ENCODE measurements at places on chromosomes 1 and 21.

GRCh38 chr1:70205434-70206118, at the start of gene LRRC40:
Gene LRRC40, minus strand, starts transcription at chr1:70205579. Its CDS starts 39 bp downstream, at chr1:70205540.
- peak; percentile 96 for DNase-seq

- peak; percentile 77 for DNase-seq
Observed at GRCh38 chr1:1157426-1157913, 16.2 kb upstream of the TTLL10 start.

DNA sequence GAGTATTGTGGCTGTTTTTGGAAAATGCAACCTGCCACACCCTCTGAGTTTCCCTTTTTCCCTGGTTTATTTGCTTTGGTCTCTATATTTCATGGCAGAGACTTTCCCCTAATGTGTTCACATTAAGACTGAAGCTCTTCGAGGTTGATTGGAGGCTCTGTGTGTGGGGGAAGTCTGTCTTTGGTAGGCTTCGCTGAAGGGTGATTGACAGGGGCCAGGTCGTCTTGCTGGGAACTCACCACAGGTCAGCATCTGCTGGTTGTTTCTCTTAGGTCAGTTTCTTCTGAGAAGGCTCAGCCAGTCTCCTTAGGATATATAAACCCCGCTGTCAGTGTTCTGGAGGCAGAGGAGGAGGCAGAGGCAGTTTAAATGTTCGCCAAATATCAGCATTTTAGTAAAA, 249.4 kb downstream of the RPS6KC1 start:
- DNase-seq: no peak

DNA sequence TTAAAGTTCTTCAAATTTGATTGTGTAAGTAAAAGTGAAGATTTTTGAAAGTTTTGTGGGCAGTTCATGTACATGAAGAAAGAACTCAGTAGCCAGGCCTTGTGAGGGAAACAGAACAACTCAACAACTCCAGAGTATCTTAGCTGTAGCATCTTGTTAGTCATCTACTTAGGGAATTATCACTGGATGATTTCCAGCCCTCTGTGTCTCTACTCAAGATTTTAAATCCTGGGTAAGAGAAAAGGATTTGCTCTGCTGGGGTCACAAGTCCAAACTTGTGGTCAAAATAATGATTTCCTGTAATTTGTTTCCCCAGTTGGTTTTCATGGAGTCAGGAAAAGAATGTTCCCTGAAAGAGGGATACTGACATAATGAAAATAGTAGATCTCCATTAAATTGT, 8.2 kb downstream of the OR10T2 start:
- no peak for DNase-seq

- no peak for DNase-seq
Observed at GRCh38 chr1:157110003-157110402, 10.4 kb upstream of the ETV3L start.

- no peak for DNase-seq
Observed at GRCh38 chr1:24363994-24364393, 44.8 kb downstream of the GRHL3 start.

DNA sequence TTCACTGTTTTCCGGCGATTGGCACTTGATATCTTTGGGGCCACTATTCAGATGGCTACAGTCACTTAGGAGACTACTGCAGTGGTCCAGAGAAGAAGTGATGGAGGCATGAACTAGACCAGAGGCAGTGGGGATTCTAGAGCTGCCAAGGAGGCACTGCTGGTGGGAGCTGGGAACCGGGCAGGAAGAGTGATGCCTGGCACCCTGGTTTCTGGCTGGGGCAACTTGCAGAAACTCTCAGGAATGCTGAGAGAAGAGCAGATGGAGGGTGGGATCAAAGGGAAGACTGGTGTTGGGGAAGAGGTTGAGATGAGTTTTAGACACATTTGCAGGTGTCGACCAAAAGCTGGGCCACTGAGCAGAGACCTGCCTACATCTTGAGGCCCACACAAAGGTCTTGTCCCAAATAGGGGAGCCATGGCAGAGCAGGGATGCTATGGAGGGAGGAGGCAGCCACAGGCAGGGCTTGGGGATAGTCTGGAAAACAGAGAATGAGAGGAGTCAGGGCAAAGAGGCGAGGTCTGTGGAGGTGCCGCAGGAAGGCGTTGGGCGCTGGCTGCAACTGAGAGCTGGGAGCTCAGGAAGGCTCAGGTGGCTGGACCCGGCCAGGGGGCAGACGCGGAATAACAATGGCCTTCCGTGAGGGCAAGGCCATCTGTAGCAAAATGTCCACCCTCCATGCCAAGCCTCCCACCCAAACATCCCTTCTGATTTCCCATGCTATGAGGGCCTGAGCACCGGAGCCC, 118.9 kb downstream of the TOMM20 start:
- DNase-seq: no peak

DNA sequence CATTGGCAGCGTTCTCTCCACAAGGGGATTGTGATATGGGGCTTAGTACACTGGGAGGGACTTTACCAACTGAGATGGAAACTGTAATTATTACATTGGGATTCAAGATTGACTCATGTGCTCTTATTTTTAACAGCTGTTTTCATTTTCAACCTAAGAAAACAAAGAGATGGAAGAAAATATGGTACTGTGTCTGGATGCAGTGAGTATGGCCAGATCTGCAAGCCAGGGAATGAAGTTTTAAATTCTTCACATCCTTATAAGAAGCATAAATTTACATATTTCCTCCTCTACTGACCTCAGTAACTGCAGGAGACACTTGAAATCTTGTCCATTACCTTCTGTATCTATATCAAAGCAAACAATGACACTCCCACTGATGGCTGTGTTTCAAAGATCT, 81.5 kb upstream of the EDEM3 start:
- no peak for DNase-seq

- DNase-seq: no peak
Observed at GRCh38 chr1:31769720-31770390, 5.7 kb upstream of the ADGRB2 start.

- no peak for DNase-seq
Observed at GRCh38 chr21:41758550-41758949, 8.3 kb downstream of the RIPK4 start.

GRCh38 chr21:39184050-39184980, 1.1 kb upstream of the PSMG1 start:
- DNase-seq: no peak

GRCh38 chr1:234755449-234755863, 145.5 kb upstream of the IRF2BP2 start:
- DNase-seq: no peak

DNA sequence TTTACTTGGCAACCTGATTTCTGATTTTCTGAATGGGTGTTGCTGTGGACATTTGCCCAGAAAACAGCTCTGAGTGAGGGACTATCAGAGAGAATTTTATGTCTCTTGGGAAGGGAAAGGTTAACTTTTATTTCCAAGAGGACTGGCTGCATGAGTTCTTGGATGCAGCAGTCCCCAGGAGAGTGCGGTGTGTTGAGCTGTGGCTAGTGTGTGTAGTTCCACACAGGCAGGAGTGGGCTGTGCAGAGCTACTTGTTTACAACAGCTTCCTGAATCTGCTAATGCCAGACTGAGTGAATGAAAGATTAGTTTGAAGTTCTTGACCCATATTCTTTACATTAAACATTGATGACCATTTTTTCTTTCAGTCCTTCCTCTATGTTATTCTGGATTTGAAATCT, 41.0 kb upstream of the APOBEC4 start:
- no peak for DNase-seq

GRCh38 chr1:227793079-227793947, 22.2 kb upstream of the PRSS38 start:
- DNase-seq: no peak

DNA sequence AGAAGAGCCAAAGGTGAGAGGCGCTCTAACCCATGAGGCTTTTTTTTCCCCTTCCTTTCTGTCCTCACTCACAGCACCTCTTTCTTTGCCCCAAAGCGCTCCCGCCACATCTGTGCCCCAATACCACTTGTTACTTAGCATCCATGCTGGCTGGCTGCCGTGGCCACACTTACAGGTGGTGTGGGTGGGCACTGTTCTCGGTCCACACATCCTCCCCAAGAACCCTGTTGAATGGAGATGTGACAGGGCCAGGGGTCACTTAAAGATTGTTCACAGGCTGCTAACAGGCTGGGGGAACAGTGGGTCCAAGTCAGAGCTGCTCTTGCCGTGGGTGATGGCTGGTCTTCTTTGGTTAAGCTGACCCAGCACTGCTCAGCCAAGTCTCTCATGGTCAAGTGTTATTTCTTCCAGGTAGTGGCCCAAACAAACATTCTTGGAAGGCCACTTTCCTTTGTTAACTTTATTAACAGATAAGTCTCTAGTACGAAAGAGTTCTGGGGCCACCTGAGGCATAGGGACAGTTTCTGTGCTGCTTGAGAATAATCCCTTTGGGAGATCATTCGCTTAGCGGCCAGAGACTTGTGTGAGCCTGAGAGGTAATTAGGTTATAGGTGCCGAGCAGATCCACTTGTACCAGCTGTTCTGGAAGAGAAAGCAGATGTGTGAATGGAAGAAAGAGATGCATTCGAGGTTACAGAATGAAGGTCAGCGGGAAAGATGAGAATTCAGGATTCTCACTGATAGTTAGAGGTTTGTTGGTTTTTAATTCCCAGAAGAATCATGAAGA, 62.6 kb upstream of the IRF2BP2 start:
- DNase-seq: no peak

GRCh38 chr1:110962892-110963690, 631 bp downstream of the LRIF1 start:
- DNase-seq: peak; percentile 58

DNA sequence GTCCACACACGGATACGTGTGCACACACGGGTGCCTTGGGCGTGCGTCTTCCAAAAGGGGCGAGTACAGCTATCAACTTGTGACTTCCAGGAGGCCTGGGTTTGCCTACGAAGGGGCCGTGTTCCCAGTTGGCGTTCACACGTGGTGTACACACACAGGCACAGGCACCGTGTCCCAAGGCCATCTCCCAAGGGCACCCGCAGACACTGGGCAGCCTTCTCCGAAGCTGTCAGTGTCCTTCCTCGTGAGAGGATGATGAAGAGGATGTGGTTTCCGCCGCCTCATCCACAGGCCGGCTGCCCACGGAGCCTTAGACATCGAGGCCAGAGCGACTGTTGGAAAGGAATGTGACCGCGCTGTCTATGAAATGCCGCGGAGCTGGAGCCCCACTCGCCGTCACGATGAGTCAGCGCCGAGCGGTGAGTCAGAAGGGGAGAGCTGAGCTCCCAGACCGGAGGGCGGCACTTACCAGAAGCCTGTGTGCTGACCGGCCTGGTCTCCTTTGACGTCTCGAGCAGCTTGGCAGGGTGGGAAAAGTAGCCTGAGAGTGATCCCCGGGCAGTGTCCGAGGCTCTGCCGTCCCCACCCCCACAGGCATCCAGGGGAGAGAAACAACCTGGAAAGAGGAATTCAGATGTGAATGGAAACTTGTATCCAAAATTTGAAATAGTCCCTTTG, 141.4 kb upstream of the ARHGEF16 start:
- DNase-seq: peak; percentile 71

DNA sequence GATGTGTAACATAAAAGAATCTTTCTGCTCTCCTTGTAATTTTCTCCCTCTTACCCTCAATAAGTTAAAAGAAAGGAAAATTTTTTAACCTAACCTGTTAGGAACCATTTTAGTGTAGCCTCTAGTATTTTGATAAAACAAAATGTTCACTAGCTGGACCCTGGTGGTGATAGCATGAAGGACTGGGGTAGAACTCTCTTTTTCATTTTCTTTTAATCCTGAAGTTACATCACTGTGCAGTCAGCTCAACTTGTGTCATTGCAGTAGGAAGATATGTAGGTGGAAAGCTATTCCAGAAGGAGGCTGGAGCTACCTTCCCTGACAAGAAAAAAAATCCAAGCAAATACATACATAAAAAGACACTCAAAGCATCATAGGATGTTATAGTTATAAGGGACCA, 39.3 kb downstream of the NFIA start:
- no peak for DNase-seq

DNA sequence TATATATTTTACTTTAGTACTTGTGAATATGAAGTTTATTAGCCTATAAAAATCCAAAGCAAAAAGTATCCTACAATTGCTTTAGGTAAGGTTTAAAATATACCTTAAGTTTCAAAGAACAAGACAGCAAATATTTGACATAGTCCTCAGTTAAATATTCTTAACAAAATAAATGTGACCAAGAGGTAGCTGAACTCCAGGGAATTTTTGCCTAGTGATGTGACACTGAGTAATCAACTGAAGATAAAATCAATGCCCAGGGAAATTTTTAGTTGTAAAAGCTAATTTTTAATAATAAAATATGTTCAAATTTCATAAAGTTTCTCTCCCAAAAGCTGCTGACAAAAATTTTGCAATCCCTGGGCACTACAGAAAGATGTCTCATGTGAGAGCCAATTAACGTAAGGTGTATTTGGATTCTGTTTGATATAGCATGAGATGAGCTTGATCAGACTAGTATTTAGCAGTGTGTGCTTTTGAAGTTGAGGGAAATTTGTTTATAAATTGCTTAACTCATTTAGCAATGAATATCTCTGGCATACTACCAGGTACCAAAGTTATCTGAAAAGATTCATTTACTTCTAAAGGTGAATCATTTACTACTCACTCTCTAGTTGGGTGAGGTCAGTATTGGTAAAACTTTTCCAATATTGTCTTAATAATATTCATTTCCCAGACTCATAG, 80.2 kb upstream of the PALMD start:
- DNase-seq: no peak

- DNase-seq: no peak
Observed at GRCh38 chr1:115906627-115907026, 65.7 kb upstream of the NHLH2 start.

GRCh38 chr21:33229784-33230544, at the start of gene IFNAR2:
Gene IFNAR2, plus strand, starts transcription at chr21:33229938. Its CDS starts 11,985 bp downstream, at chr21:33241923.
- peak; percentile 69 for DNase-seq
